Spinal cord (tissue), 10 donors: ENCODE measurements at places on chromosomes 13 and 19. TPM values are rescaled to one million over a fixed set of nuclear protein-coding genes. Genes with fewer than 3 reads are reported as not detected.
A peak's percentile ranks its signal among the peaks of the same experiment; 100 is the strongest.

GRK1 gene
- 0.89 TPM for total RNA-seq

- no peak overlapping the region for H3K4me3 ChIP-seq
- no peaks in the 10 kb centered on the region for H3K27me3 ChIP-seq
- no peak for DNase-seq
- no peaks in the 10 kb centered on the region for H3K36me3 ChIP-seq
- no peak overlapping the region for H3K27ac ChIP-seq
Measured at GRCh38 chr13:44058067-44058466, 178.4 kb downstream of the LACC1 start.

DNA sequence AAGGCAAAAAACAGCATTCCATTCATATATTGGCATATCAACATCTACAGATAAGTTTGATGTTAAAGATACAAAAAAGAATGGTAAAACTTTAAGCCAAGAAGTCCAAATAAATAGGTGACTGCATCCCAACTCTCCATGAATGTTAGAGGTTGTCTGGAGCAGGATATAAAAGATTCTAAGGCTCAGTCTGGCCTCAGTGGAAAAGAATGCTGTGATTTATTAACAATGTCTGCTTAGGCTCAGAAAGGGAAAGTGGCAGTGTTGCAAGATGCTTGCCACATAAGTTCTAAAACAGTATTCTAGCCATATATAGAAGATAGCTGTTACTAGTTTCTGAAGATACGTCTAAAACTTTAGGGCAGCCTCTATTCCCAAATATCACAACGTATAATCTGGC is 179.8 kb upstream of the NBEA start:
- no peak overlapping the region for H3K27ac ChIP-seq
- no peak overlapping the region for H3K4me3 ChIP-seq
- no peak for DNase-seq
- H3K27me3 ChIP-seq: no peaks in the 10 kb centered on the region

GRCh38 chr13:113951246-113951999 is 22.5 kb downstream of the C13orf46 start:
- H3K27me3 ChIP-seq: no peaks in the 10 kb centered on the region
- H3K4me1 ChIP-seq: peaks cover 32% of the 10 kb centered on the region
- no peak overlapping the region for H3K27ac ChIP-seq

- no peak overlapping the region for H3K27ac ChIP-seq
- no peak overlapping the region for H3K4me3 ChIP-seq
Measured at GRCh38 chr13:59494560-59494970, 669.2 kb downstream of the DIAPH3 start.

- no peak for DNase-seq
- no peaks in the 10 kb centered on the region for H3K27me3 ChIP-seq
Measured at GRCh38 chr19:47581605-47582319, 8.8 kb upstream of the ZNF541 start.

TNNT1 gene
- 8.5 TPM for total RNA-seq

TNFSF9 gene
- total RNA-seq: 1.5 TPM

FAM83E gene
- not detected for total RNA-seq

NAPSA gene
- total RNA-seq: 1.4 TPM

DNA sequence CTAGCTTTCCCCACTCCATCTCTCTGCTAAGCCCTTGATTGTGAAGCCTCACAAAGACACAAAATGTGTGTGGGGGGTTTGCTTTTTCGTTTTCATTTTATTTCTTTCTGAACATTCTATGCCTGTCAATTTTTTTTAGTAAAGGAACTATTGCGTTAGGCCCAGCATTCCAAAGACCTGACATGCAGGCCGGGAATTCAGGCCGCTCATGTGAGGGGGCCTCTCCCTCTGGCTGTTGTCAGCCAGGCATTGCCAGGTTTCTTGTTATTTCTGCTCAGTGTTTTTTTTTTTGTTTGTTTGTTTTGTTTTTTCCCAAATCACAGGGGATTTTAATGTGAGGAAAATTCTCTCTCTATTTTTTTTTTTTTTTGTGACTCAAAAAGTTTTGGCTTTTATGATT is 10.3 kb upstream of the MEDAG start:
- H3K4me1 ChIP-seq: peaks cover 4% of the 10 kb centered on the region
- H3K27me3 ChIP-seq: no peaks in the 10 kb centered on the region
- no peak overlapping the region for H3K27ac ChIP-seq
- no peaks in the 10 kb centered on the region for H3K36me3 ChIP-seq
- DNase-seq: no peak

GRCh38 chr19:14505488-14506239 is 9.7 kb upstream of the GIPC1 start:
- H3K4me3 ChIP-seq: no peak overlapping the region
- H3K4me1 ChIP-seq: no peaks in the 10 kb centered on the region
- DNase-seq: peak; percentile 24
- no peaks in the 10 kb centered on the region for H3K27me3 ChIP-seq
- peak overlapping the region; percentile 53 for H3K27ac ChIP-seq

MEIOSIN gene
- not detected for total RNA-seq

IGSF23 gene
- total RNA-seq: not detected
